ENCODE measurements at places on chromosomes 12 and 14.

DNA sequence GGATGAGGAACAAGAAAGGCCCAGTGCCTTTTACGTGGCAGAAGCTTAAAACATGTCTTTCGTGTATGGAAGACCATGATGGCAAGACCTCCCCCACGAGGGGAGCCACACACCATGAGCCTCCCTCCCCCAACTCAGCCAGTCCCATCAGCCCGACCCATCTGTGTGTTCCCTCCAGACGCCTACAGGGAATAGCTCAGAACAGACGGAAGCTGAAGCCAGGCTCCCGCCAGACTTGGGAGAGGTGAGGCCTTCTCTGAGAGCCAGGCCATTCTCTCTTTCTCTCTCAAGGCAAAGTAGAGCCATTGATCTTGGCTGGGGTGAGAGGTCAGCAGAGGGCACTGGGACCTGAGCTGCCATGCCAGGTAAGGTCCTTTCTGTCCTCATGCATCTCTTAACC lies 9.5 kb downstream of the REM2 start:
- no peak for DNase-seq

DNA sequence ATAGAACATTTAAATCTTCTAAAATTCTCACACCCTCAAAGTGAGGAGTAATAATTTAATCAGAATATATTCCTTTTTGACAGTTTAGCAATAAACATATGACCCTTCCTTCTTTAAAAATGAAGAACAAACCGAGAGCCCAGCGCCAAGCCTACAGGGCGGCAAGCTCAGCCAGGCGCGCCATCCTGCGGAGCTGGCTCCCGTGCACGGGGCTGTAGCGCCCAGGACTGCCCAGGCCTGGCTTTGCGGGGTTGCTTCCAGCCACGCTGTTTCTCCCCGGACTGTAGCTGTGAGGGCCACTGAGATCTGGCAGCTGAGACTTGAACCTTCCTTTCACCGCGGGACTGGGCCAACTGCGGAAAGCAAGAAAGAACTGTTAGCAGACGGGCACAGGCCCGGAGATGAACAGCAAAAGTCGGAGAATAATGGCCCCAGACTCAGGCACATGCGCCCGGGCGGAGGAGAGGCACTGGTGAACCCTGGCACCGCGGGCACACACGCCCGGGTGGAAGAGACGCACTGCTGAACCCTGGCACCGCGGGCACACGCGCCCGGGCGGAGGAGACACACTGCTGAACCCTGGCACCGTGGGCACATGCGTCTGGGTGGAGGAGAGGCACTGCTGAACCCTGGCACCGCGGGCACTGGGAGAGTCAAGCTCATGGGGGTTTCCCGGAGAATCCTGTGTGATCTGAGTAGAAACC lies 16.6 kb downstream of the PGAM5 start:
- no peak for DNase-seq

GRCh38 chr12:126776026-126776655 lies 1490.8 kb upstream of the TMEM132C start:
- no peak for DNase-seq

GRCh38 chr12:5227708-5228373 lies 184.2 kb downstream of the KCNA5 start:
- no peak for DNase-seq

GRCh38 chr12:56469007-56469930 lies 891 bp downstream of the SPRYD4 start:
- no peak for DNase-seq

DNA sequence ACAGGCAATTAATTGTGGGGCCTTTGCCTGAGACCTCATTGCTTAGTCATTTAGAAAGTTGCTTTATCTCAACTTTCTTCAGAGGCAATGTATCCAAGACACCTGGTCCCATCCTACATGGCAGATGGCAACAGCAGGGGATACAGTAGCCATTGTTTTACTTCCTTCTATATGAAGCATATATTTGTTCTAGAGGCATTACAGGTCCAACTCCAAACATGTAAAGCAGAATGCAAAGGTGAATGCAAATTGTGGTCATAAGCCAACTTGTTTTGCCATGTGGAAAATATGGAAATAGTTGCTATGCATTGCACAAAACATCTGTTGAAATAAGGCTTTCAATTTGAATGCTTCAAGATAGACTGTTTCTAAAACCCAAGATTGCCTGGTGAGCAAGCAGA lies 109.8 kb upstream of the BCAT1 start:
- DNase-seq, result no peak

All from KBM-7 (cell line).